ENCODE measurements at places on chromosomes 12 and 14.

DNA sequence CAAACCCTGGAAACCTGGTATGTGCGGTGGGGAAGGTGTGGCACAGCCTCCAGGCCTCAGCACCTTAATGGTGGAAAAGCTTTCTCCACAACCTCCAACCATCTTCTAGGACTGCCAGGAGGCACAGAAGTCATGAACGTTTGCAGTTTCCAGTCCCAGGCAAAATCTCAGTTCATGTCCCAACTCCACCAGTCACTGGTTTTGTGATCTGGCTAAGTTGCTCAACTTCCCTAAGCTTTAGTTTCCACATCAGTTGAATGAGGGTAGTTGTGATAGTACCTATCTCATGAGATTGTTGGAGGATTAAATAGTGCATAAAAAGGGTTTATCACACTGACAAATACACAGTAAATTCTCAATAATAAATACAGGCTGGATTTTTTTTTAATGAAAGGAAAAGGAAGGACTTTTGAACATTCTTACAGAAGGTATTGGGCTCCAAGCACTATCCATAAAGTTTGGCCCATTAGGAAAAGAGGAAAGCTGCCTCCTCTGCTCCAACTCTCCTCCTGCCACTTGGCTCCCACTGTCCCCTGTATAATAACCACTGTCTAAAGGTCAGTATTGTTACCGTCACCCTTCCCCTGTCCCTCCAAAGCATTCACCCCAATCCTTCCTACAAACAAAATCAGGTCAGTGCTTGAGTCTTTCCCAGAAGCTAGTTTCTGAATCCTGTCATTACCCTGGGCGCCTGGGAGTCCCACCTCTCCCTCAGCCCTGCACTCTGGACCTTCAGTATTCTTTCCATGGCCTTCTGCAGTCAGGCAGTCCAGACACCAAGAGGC lies 6.3 kb downstream of the PCK2 start:
- DNase-seq, result no peak

GRCh38 chr14:69842686-69843420 lies 36.4 kb upstream of the SMOC1 start:
- DNase-seq, result no peak

DNA sequence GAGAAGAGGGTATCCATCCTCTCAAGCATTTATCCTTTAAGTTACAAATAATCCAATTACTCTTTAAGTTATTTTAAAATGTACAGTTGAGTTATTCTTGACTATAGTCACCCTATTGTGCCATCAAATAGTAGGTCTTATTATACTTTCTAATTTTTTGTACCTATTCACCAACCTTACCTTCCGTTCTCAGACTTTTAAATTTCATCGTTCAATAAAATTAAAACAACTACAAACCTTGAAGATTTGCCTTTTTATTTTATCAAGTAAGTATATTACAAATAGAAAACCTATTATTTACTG lies 972 bp upstream of the DCTN2 start:
- no peak for DNase-seq

DNA sequence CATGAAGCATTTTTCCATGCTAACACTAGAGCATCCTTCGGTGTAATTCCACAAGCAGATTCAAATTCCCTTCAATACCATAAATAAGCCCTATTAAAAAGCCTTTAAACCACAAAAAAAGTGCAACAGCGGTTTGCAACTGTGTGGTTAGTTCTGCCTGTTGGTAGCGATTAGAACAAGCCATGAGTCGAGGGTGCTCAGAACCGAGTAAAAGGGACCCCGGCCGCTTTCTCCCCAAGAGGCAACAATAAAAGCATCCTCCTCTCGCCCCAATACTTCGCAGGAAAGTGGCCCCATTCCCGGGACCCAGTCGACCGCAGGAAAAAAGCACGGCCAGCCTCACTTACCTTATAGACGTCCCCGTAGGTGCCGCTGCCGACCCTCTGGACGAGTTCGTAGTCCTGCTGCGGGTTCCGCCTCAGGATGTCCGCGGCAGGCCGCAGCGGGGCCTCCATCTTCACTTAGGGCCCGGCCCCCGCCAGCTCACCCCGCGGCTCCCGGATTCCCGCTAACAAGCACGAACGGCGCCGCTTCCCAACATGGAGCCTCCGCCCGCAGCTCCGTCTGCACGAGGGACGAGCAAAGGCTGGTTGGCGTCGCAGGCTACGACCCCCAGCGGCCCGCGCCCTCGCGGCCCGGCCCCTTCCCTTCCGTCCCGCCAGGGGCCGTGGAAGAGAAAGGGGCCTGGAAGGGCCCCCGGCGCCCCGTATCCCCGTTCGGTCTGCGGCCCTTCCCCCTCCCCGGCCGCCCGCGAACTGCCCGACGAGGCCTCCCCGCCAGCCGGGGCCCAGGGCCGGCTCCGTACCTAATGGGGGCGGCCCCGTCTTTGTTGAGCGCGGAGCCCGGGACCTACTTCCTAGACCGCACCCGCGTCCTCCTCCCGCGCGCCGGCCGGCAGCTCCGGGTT lies 521 bp downstream of the MAP4K5 start:
- peak; percentile 51 for DNase-seq

DNA sequence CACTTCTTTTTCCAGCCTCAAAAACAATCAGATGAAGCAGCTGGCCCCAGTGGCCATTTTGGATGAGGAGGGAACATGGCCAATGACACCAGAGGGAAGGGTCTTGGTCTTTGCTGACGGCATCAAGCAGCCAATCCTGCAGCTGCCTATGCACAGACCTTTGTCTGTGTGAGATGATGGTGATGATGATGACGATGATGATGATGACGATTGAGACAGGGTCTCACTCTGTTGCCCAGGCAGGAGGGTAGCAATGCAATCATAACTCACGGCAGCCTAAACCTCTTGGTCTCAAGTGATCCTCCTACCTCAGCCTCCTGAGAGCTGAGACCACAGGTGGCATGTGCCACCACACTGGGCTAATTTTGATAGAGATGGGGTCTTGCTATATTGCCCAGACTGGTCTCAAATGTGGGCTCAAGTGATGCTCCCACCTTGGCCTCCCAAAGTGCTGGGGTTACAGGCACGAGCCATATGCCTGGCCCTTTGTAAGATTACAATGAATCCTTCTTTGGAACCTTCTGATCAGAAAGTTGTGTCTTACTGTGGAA lies 26.5 kb upstream of the NCOR2 start:
- no peak for DNase-seq

- no peak for DNase-seq
These were observed 623 bp upstream of the TSPAN8 start for GRCh38 chr12:71158361-71158882.

DNA sequence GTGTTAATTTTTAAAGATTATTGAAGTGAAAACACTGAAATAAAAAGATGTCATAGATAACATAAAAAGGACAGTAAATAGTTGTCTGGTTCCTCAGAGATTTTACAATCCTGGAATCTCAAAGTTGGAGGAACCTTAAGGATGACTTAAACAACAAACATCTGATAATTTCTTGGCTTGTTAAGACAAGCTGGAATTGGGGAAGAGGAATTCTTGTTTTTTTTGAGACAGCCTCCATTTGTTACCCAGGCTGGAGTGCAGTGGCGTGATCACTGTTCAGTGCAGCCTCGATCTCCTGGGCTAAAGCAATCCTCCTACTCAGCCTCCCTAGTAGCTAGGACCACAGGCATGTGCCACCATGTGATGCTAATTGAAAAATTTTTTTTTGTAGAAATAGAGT lies 2.3 kb downstream of the ZNF410 start:
- no peak for DNase-seq

DNA sequence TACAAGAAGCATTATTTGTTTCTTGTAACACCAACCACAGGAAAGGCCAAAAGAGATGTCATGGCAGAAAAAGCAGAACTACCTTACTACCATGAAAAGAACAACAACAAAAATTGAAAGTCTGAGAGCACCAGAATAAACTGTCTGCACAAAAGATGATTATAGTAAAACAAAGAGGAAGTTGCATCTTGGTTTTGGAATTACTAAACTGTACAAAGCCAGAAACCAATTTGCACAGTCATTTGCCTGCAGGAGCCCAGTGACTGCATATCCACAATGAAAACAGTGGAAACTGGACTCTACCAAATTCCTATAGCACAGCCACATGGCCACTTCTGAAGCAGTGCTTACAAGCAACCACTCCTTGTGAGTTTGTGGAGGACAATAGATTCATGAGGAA lies 276.2 kb downstream of the SSPN start:
- DNase-seq, result peak; percentile 78

DNA sequence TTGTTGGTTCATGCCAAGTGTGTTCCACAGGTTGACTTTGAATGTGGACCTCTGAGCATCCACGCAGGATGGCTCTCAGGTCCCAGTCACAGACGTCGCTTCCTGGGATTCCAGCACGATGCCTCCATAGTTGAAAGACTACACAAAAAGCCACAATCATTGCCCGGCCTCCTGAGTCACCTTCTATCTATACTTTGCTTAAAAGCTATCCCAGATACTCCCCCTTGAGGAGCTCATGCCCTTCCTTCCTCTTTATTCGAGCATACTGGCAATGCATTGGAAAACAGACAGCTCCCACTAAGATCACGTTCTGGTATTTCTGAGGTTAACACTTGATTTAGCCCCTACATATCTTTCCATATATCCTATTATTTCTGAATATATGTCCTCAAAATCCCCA lies 40.1 kb downstream of the ZNF664 start:
- DNase-seq, result no peak

DNA sequence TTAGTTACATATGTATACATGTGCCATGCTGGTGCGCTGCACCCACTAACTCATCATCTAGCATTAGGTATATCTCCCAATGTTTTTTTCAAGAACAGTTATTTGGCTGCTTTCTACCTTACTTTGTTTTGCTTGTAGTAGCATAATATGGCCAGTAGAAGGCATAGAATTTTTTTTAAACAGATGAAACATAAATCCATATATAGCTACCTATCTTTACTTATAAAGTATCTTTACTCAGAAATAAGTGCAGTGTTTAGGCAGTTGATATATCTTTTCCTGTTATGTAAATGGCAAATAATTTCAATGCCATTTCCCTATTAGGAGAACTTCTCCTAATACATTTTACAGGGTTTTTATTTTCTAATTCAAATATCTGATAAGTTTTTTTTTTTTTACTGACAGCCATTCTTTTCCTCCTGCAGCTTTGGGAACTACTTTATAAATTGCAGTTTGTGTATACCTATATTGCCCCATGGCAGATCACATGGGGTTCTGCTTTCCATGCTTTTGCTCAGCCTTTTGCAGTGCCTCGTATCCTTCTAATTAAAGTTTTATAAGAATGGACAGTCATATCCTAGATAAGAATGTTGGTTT lies 143.1 kb downstream of the PCNX1 start:
- DNase-seq, result no peak

GRCh38 chr12:40012711-40013110 lies 93.2 kb downstream of the SLC2A13 start:
- DNase-seq, result no peak

DNA sequence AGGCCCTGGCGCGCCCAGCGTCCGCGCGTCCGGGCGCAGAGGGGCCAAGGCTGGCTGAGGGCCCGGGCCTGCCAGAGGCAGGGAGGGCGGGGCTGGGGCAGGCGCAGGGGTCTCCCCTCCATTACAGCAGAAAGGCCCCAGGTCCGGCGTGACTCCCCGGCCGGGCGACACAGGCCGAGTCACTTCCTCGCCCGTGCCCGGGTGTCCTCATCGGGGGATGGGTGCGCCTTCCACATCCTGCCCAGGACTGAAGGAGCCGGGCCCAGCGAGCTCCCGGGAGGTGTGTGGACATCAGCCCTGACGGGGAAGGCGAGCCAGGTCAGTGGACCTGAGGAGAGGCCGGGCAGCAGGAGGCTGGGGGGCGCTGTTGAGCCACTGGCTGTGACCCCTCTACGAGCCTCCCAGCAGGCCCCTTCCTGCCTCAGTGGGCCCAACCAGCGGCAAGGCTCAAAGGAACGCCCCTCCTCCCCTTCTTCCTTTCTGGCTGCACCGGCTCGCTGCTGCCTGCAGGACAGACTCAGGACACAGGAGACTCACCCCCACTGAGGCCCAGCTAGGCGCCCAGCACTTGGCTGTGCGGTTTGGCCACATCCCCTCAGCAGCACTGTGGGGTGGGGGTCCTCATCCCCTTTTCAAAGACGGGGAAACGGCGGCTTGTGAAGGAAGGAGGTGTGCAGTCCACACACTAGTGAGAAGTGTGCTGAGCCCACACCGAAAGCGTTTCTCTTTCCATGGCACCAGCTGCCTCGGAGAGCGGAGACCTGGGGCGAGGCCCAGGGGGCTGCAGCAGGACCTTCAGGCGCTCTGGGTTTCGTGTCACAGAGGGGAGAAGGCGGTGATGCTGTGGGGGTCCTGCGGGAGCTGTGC lies 606 bp downstream of the TNFAIP2 start:
- no peak for DNase-seq

DNA sequence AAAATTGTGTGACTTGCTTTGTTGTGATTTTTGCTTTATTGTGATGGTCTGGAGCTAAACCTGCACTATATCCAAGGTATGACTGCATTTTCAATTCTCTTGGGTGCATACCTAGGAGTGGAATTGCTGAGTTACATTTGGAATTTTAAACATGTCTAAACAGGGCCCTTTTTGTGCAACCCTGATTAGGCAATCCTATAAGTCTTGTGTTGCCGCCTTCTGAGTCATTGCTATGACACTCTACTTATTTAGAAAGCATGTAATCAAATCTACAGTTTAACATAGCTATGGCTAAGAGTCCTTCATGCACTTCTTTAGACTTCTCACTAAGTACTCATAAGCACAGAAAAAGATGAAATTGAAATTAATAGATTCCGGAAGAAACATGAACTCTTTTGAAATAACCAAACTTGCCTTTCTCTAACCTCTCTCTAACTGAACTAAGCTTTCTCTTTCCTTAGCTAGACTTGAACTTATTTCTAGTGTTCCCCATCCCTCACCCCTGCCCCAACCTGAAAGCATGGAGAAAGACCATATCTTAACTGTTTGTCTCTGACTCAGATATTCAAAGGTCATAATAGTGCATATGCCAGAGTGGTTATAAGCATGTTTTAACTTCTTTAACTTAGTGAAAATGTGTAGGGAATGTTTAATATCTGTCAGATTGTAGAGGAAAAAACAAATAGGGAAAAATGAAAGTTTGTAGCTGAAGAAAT lies 203.0 kb downstream of the SNAPC1 start:
- no peak for DNase-seq

DNA sequence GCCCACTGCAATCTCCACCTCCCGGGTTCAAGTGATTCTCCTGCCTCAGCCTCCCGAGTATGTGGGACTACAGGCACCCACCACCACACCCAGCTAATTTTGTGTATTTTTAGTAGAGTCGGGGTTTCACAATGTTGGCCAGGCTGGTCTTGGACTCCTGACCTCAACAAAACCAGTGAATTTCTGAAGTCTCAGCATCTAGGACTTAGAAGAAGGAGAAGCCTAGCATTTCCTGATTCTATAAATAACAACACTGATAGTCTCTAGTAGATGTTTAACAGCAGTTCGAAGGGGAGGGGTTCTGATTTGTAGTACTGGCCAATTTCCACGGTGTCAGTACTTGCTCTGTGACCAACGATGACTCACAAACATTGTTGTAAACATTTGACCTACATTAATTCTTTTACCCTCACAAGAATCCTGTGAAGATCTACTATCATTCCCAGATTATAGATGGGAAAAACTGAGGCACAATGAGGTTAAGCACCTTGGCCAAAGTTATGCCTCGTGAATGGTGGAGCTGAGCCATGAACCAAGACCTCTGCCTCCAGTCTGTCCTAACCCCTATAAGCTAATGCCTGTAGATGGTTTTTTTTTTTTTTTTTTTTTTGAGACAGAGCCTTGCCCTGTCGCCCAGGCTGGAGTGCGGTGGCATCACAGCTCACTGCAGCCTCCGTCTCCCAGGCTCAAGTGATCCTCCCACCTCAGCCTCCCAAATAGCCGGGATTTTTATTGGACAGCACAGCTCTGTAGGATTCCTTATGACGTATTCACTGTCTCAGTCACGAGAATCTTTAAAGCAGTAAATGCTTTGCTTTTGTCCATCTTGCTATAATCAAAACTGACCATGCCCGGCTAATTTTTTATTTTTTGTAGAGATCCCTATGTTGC lies 5.2 kb downstream of the P2RX4 start:
- DNase-seq, result peak; percentile 40

GRCh38 chr12:119788786-119789185 lies 88.3 kb downstream of the CIT start:
- DNase-seq, result no peak
